ENCODE measurements at places on chromosomes 7 and 10. TPM values are rescaled to one million over a fixed set of nuclear protein-coding genes. Genes with fewer than 3 reads are reported as not detected.

Gene SLC18A3
- total RNA-seq, result not detected

Gene PNLIP
- total RNA-seq, result not detected

Gene KLLN
- 0.16 TPM for total RNA-seq

Gene EN2
- not detected for total RNA-seq

Gene GHRHR
- not detected for total RNA-seq

Gene SLC26A3
- total RNA-seq, result not detected

Gene ZP3
- total RNA-seq, result 7.9 TPM

Gene CNNM1
- 2.2 TPM for total RNA-seq

Gene NRP1
- 0.21 TPM for total RNA-seq
